ENCODE measurements at places on chromosomes 2 and 18.

- DNase-seq: no peak
These were observed 21.4 kb downstream of the SFXN5 start for GRCh38 chr2:73050121-73050545.

DNA sequence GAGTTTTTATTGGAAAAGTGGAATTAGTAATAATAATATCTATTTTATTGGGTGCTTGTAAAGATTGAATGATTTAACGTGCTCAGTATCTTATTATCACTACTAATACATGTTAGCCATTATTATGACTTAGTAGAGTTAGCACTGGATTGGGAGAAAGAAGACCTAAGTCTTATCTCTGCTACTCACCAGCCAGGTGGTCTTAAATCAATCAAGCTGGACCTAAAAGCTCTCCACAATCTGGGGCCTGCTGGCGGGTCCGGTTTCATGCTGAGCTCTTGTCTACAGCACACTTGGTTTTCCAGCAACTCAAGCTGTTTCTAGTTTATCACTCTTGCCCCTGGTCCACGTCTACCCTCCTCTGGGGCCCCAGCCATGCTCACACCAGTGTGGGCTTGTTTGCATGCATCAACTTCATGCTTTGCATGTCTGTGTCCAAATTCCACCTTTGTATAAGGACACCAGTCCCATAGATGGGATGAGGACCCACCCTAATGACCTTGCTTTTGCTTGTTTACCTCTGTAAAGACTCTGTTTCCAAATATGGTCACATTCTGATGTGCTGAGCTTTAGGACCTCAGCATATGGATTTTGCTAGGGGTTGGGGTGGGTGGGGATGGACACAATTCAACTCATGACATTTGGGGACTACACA, 363.1 kb downstream of the LPIN1 start:
- DNase-seq: no peak

- no peak for DNase-seq
These were observed 334.6 kb upstream of the MGAT5 start for GRCh38 chr2:133919285-133919684.

GRCh38 chr2:221480163-221480562, 91.9 kb downstream of the EPHA4 start:
- no peak for DNase-seq

Data from OCI-M1 (cell line).